Esophagus squamous epithelium (tissue), 5 donors: ENCODE measurements at places on chromosomes 5 and 9.

DNA sequence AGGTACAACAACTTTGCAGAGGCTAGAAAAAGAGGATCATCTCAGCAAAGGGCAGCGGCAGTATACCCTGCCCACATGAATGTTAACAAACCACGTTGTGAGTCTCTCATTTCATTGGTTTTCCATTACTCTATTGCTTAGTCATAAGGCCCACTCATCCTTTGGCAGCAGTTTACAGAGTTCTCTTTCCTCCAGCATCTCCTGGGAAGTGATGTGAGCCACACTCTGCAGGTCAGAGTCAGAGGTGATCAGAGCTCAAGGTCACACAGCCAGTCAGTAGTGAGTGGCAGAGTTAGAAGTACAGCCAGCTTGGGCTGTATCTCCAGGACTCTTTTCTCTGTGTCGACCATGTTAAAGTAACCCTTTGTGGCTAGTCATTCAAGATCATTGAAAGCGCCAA lies 599.6 kb upstream of the GRAMD2B start:
- DNase-seq, result no peak

DNA sequence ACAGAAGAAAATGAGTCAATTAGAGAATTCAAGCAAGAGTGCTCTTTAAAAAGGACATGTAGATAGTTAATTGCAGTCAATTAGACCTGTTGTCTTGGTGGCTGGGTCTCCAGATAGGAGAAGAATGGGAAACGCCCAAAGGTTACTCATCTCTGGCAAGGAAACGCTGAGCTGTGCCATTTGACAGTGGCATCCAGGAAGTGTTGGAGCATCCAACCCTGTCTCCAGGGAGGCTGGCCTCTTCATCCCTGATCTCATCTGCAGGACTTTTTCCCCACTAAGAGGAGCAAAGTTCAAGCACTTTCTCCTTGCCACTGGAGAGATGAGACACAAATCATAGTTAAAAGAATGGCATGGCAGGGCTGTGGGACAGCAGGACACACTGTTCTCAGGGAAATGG lies 111.7 kb upstream of the MSX2 start:
- no peak for DNase-seq

- no peak for DNase-seq
Observed at GRCh38 chr5:98599016-98599415, 174.4 kb upstream of the RGMB start.

- no peak for DNase-seq
Observed at GRCh38 chr5:17314907-17315471, 97.6 kb downstream of the BASP1 start.

DNA sequence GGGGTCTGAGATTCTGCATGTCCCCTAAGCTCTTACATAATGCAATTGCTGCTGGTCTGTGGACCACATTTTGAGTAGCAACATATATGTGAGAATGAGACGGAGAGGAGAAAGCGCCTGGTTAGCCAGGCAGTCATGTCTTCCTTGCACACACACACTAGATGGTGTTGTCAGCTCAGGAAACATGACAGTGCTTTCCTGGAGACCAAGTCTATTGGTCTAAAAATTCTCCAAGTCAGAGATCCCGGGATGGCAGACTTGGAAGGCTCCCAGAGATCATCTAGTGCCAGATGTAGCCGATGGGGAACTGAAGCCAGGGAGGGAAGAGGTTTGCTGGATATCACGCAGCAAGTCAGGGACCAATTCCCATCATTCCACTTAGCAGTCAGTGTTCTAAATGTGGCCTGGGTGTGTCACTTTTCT lies 53.4 kb downstream of the GALNT12 start:
- DNase-seq, result no peak

- DNase-seq, result no peak
Observed at GRCh38 chr9:118463419-118463818, 759.2 kb downstream of the TLR4 start.

- no peak for DNase-seq
Observed at GRCh38 chr9:129335464-129336129, 157.5 kb upstream of the IER5L start.

GRCh38 chr9:130908146-130908877 lies 11.7 kb upstream of the QRFP start:
- DNase-seq, result no peak

- no peak for DNase-seq
Observed at GRCh38 chr9:111854799-111855198, 41.8 kb upstream of the UGCG start.

GRCh38 chr5:141135030-141135717 lies at the start of gene PCDHB5:
TSS of gene PCDHB5 (plus strand) at chr5:141135206. CDS start at chr5:141135435, 229 bp downstream.
- DNase-seq, result no peak

GRCh38 chr9:33044677-33045282 lies 19.7 kb downstream of the DNAJA1 start:
- DNase-seq, result no peak

GRCh38 chr5:124401476-124402143 lies 344.8 kb downstream of the ZNF608 start:
- no peak for DNase-seq

DNA sequence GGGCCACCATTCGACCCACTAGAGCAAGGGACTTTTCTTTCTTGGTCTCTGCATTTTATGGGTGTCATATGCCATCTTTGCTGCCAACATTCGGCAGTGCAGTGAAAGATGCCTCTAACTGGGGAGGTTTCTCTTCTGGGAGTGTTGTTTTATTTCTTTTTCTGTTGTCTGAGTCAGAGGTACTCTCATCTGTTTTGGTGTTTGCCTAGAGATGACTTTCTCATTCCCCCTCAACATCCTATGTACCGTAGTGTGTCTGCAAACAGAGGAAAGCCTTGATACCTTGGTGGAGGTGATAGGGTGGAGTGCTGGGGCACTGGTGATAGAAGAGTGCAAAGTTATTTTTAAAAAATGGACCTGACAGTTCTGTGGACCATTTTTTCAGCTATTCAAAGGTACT lies 182.1 kb downstream of the ARHGAP26 start:
- DNase-seq, result no peak

DNA sequence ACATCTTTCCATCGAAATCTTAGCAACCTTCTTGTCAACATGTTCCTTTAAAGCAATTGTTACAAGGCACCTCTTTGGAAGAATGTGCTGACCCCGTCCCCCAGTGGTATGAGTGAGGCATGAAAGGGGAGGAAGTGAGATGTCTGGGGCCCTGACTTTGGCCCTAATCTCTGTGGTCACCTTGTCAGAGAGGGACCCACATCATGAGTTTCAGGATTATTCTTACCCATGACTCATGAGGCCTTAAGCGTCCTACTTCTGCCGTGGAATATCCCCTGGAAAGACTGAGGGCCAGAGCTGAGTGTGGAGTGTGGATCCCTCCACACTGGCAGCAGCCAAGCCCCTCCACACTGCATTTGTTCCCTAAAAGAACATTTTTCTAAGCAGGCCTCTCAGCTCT lies 81.2 kb downstream of the FSTL4 start:
- no peak for DNase-seq

- no peak for DNase-seq
Observed at GRCh38 chr5:124283031-124283430, 463.4 kb downstream of the ZNF608 start.

DNA sequence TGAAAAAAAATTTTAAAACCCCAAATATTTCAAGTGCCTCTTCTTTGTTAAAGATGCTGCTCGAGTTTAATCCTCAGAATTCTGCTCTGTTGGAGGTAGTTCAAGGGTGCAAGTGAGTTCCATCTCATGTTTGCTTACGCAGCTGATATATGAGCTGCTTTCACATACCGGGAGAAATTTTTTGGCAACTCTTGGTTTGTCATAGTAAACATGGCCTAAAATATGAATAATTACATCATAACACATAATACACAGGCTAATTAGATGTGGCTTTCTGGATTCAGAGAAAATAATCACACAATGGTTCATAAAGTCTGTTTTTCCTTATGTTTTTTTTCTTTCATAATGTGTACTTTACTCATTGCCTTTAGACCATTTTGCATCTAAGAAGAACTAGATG lies 1134.1 kb downstream of the PTPRD start:
- no peak for DNase-seq

- DNase-seq, result no peak
Observed at GRCh38 chr5:82018462-82018861, 46.6 kb downstream of the ATG10 start.

DNA sequence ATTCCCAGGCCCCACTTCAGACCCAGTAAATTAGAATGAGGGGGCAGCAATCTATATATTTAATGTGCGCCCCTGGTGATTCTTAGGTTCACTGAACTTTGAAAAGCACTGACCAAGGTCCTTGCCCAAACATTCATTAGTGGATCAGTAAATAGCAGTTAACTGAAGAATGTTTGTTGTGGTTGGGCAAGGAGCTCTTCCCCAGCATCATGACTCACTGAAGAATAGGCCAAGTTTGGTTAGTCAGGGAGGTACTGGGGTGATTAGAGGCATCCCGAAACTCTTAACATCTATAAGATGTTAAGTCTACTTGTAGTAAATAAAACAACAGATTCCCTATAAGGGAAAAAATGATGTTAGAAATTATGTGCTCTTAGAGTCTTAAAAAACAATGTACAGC lies 833 bp upstream of the MROH2B start:
- no peak for DNase-seq

GRCh38 chr5:175378444-175379028 lies 65.4 kb downstream of the DRD1 start:
- DNase-seq, result no peak

- DNase-seq, result no peak
Observed at GRCh38 chr5:173703466-173703865, 87.0 kb upstream of the BOD1 start.

GRCh38 chr5:68688547-68688946 lies 405.3 kb upstream of the SLC30A5 start:
- no peak for DNase-seq

GRCh38 chr9:89165341-89165740 lies 13.3 kb downstream of the SHC3 start:
- no peak for DNase-seq

DNA sequence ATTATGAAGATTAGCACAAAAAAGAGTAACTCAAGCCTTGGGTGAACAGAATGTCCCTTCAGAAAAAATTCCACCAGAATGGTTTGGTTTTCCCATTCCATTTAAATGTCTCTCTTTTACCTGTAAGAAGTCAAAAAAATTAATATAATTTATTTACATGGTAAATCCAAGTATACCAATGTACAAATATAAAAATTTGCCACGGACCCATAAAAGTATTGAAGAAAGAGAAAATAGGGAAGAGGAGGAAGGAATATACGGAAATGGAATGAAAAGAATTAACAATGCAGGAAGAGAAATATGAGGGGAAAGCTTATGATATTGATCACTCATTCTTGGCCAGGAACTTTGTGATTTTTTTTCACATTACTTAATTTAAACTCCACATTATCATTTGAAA lies at the start of gene OR13C9:
TSS of gene OR13C9 (minus strand) at position 101 of the 400 bp plus-strand sequence. CDS start at position 101, 0 bp downstream.
- DNase-seq, result no peak

GRCh38 chr5:16617274-16617968 lies 624 bp upstream of the RETREG1 start:
- DNase-seq, result no peak

GRCh38 chr9:105206821-105207699 lies 37.4 kb upstream of the SLC44A1 start:
- DNase-seq, result no peak

DNA sequence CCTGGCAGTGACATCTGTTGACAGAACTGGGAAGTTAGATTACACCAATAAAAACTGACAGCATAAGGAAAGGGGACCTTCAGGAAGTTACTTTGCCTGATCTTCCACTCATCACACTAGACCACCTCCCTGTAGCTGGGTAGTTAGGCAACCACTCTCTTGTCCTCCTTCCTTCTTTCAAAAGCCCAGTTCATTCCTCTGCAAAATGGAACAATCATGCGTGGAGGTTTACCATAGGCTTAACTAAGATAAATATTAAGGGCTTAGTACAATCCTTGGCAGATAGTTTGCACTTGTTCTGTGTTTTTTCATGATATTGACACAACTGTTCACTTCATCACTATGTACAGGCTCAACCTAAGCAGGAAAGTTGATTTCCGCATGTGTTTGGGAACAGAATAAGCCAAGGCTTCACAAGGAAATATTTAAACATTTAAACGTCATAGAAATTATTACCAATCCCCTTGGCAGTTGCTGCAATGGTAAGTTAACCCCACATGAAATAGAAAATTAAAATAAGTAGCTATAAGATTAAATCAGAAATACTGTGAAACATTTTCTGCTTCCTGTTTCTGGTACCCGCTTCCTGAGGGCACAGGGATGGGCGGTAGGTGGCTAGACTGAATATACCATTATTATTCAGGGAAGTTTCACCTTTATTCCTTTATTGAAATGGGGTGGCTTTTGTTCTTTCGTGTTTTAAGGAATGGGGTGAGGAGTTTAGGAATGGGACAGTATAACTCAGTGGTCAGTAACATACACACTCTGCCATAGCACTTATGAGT lies 9.9 kb upstream of the PTGER4 start:
- no peak for DNase-seq

DNA sequence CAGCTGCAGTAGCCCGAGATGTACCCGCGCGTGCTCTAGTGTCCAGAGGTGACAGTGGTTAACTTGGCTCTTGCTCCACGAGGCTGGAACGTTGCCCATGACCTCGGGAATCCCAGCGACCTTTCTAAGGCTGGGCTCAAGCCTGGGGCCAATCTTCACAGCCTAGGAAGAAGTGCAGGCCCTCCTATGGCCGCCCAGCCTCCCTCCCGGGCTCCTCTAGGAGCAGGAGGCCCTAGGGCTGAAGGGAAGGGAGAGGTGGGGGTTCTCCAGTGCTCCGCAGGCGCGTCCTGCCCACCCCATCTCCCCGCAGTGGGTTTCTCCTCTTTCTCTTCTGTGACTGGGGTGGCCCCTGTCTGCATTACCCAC lies 13.3 kb downstream of the NR2F1 start:
- no peak for DNase-seq

DNA sequence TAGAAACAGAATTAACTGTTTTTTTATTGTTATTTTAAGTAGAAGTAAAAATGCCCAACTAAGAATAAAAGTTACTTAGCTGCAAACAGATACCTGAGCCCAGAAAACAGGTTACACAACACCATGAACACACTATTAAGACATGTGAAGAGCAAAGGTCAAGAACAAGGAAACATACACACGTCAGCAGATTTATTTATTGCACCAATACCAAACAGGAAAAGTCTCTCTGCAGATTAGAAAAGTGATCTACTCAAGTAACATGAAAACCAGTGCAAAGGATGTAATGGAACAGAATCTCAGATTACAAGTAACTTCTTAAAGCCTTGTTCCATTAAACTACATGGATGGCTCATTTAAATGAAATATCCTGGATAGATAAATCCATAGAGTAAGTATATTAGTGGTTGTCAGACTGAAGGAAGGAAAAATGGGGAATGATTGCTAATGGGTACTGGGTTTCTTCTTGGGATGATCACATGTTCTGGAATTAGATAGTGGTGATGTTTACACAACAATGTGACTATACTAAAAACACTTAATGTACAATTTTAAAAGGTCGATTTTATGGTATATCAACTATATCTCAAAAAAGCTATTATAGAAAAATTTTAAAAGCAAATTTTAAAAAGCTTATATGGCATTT lies 6.1 kb downstream of the SAR1B start:
- DNase-seq, result no peak

- no peak for DNase-seq
Observed at GRCh38 chr5:58056546-58056945, 403.3 kb downstream of the PLK2 start.

DNA sequence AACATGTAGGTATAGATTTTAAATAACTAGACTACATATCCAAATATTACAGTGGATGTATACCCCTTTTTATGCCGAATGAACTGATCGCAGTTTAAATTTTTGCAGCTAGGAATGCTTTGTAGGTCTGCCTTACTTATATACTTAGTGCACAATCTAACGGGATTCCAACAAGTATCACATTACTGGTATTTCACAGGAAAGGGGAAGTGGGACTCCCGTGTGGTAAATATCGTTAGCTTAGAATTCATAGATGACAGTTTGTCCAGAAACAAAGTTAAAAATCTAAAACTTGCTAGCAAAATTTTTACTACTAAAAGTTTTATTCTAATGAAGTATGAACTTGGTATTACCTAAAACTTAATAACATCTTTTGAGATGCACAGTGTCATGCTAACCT lies 193.5 kb upstream of the TLX3 start:
- no peak for DNase-seq
